MCF 10A (cell line): ENCODE measurements at places on chromosomes 2 and 18. TPM values are rescaled to one million over a fixed set of nuclear protein-coding genes. Genes with fewer than 3 reads are reported as not detected.

CRYGC gene
- not detected in 2 replicates for total RNA-seq

DNA sequence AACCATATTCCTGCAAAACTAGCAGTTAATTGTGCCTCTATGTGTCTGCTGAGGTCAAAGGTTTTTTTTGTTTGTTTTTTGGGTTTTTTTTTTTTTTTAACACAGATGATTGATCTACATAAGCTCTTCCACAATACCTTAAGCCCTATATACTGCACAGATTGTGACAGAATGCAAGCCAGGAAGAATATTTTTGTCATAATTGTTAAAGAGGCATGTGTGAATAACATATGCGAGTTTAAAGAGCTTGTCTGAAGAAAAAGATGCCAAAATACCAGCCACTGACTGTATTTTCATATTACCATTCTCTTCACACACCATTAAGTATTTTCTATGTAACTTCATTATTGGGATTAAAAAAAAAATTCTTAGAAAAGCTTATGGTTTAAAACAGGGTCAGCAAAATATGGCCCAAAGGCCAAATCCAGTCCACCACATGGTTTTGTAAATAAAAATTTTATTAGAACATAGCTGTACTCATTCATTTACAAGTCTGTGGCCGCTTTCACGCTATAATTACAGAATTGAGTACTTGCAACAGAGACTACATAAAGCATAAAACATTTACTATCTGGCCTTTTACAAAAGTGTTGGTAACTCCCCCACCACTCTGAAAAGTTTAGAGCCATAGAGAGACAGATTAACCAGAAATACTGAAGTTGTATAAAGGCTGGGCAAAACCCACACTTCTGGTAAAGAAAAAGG is 89.9 kb downstream of the TRIP12 start:
- H3K36me3 ChIP-seq = peaks cover 57% of the 10 kb centered on the region
- H3K4me1 ChIP-seq = no peaks in the 10 kb centered on the region
- H3K4me3 ChIP-seq = no peak overlapping the region
- no peak for DNase-seq

- no peak overlapping the region for H3K27ac ChIP-seq
- H3K4me1 ChIP-seq = peaks cover 18% of the 10 kb centered on the region
- no peaks in the 10 kb centered on the region for H3K27me3 ChIP-seq
- DNase-seq = no peak
- no peaks in the 10 kb centered on the region for H3K36me3 ChIP-seq
These were observed 466.4 kb upstream of the ACVR2A start for GRCh38 chr2:147378403-147378802.

- H3K4me3 ChIP-seq = no peak overlapping the region
- DNase-seq = no peak
- no peaks in the 10 kb centered on the region for H3K4me1 ChIP-seq
- H3K27me3 ChIP-seq = no peaks in the 10 kb centered on the region
- H3K36me3 ChIP-seq = peaks cover 51% of the 10 kb centered on the region
These were observed 11.5 kb downstream of the SFTPB start for GRCh38 chr2:85656468-85656867.

- no peaks in the 10 kb centered on the region for H3K36me3 ChIP-seq
- no peak overlapping the region for H3K4me3 ChIP-seq
These were observed 562.1 kb upstream of the FANCL start for GRCh38 chr2:58803192-58803591.

DNA sequence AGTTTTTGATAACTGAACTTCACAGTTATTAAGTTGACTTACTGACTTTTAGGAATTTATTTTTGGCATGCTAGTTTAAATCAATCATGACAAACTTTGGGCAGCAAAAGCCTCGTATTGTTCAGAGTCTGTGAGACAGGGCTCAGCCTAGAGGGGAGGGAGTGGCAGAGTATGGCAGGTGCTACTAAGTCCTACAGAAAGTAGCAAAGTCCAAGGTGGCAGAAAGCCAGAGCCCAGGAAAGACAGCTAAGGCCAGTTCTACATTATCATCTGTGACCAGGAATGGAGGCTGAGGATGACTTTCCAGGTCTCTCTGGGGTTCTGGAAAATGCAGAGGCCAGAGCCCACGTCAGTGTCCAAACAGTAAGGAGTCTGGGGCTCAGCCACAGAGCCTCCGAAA is 34.2 kb downstream of the CHST10 start:
- no peak overlapping the region for H3K4me3 ChIP-seq
- no peak for DNase-seq
- H3K4me1 ChIP-seq = peaks cover 8% of the 10 kb centered on the region
- H3K36me3 ChIP-seq = peaks cover 6% of the 10 kb centered on the region
- peaks cover 13% of the 10 kb centered on the region for H3K27me3 ChIP-seq

GRCh38 chr2:57878171-57878865 is 168.3 kb upstream of the VRK2 start:
- DNase-seq = no peak
- H3K36me3 ChIP-seq = no peaks in the 10 kb centered on the region
- no peaks in the 10 kb centered on the region for H3K27me3 ChIP-seq
- H3K4me1 ChIP-seq = no peaks in the 10 kb centered on the region
- H3K4me3 ChIP-seq = no peak overlapping the region
